ENCODE measurements at places on chromosomes 12 and 14.

DNA sequence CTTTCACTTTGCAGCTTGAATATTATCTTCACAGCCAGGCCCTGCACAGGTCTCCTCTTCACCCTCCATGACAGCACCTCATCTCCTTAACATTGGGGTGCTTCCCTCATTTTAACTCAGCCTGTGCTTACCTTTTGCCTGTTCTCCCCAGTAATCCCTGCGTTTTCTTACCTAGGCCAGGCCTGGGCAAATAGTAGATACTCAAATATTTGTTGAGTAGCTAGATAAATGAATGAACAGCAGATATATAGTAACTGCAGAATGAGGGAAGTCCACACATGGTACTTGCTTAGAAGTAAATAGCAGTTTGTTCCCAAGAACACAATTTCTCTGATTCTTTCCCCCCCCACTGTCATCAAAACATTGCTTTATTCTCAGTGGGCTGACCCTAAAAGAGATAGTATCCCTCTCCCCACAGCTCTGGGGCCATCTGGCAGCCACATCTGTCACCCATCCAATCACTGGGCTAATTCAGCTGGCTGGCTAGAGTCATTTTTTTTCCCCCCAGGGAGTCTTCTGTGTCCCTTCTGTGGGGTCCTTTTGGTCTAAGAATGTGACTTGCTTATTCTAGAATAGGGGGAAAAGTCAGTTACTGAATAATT is 43.2 kb downstream of the APPL2 start:
- no peak for DNase-seq

DNA sequence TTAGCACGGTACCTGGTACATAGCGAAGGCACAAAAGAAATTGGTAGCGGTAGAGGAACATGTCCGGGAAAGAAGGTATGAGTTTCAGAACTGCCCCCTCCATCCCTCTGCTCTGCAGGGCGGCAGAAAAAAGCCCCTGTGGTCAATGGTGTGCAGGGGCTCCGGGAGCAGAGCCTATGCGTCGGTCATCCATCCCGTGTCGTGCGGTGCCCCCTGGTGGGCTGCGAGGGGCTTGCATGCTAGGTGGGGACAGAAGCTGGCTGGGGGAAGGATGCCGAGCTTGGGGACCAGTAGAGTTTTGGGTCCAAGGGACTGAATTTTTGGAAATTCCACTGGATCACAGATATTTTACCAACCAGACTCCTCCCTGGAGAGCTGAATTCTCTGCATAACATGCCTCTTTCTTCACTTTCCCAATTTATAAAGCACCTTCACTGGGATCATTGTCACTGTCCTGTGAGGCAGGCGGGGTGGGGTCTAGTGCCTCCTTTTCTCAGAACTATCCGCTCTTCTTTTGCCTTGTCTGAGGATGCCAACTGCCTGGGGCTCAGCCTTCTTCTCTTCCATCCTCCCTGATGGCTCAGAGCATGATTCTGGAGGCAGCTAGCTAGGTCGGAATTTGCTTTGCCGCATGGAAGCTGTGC is 148.7 kb downstream of the SMOC1 start:
- DNase-seq: peak; percentile 40

- no peak for DNase-seq
Observed at GRCh38 chr12:76836633-76837032, 42.2 kb downstream of the CSRP2 start.

DNA sequence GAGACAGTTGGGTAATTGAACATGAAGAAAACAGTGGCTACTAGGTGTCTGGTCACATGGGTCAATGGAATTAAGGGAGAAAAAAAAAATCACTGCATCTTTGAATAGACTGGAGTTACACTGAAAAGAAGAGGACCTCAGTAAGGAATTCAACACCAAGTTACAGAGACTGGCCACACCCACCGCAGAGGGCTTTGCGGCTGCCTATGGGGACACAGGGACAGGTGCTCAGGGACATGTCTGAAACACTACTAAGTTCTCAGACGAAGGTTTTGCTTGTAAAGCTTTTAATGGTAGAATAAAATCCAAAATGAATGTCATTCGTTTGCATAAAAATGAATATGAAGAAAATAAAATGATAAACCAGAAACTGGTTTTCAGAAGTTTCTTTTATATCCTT is 93.8 kb downstream of the STXBP6 start:
- DNase-seq: no peak

DNA sequence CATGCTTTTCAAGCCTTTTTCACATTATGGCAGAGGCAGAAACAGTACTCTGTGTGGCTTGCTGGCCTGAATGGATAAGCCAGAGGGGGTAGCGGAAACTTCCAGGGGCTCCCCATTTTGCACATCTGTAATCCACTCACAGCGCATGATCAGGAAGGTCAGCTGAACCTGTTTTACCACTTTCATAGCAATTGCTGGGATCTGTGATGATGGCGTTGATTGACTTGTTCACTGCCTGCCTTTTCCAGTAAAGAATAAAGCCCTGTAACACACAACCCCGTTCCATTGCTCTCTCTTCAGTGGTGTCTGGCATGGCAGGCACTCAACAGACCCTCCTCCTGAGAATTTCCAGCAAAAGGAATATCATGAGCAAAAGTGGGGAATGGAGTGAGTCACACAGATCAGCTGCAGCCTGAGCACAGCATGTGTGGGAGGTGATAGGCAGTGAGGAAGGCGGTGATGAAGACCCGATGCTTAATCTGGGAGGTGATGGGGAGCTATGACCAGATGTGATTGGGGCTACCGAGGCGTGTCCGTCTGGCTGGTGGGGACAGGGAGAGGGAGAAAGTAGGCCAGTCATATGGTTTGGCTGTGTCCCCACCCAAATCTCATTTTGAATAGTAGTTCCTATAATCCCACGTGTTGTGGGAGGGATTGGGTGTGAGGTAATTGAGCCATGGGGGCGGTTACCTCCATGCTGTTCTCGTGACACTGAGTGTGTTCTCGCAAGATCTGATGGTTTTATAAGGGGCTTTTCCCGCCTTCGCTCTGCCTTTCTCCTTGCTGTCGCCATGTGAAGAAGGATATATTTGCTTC is 44.7 kb upstream of the CHST11 start:
- no peak for DNase-seq

- DNase-seq: no peak
Observed at GRCh38 chr14:67241411-67242167, at the start of gene PALS1. Gene PALS1 (plus strand): TSS chr14:67241435. CDS start chr14:67279171, 37,736 bp downstream.

DNA sequence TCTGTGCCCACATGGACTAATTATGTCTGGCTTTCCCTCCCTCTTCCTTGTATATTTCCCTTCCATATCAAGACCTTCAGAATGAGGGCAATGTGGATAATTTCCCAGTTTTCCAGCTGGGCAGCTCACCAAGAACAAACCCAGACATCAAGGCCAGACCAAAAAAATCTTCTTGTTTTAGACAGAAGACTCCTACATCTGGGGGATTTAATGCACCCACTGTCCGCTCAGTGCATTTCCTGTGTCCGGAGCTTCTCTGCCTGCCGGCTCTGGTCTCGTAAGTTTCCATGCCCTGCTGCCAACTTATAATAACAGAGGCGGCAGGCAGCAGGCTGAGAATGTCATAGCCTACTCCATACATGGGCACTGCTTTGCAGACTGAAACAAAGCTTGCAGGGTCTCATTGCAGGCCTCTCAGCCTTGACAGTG is 207.2 kb upstream of the BCL2L14 start:
- DNase-seq: no peak

DNA sequence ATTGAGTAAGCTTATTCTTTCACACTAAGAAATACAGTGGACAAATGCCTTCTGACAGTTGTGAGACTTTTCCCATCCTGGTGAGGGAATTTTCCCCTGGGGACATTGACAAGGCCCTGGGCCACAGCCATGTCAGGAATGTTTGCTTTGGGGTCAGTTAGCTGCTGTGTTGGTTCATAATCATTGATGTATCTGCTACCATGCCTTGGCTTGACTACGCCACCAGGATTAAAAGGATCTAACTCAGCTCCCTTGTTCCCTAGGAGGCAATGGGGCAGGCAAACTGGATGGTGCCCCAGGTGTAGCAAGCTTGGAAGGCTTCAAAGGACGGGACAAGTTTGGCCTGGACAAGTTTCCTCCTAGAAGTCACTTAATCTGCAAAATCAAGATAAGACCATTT is 3.1 kb upstream of the CCDC88C start:
- no peak for DNase-seq

DNA sequence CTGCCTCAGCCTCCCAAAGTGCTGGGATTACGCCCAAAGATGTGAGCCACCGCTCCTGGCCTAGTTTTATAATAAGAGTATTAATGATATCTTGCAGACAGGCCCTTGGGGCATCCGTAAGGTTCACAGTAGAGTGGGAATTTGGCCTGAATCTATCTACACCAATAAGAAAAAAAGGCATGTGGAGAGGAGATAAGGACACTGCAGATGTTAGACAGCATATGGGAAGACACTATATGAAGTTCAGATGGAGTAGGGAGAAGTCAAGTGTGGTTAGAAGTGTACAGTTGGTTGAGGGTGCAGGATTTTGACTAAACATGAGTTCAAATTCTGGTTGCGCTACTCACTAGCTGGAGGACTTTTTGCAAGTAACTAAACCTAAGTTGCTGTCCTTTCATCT is 8.5 kb upstream of the TTC8 start:
- DNase-seq: no peak

- DNase-seq: no peak
Observed at GRCh38 chr14:31941487-31941886, 135.6 kb upstream of the ARHGAP5 start.

DNA sequence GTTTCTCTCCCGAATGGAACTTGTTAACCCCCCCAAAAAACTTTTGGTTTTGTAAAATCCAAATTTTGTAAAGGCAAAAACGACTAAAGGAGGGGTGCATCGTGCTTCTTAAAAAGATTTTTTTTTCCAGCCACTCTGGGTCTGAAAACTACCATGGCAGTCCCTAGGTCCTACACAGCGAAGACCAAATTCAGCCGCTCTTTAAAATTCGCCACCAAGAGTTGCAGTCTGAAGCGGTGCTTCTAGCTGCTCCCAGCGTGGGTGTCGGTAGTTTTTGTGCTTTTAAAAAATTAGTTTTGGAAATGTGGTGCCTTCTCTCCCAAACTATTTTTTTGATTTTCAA is 873 bp upstream of the GSC start:
- DNase-seq: no peak

DNA sequence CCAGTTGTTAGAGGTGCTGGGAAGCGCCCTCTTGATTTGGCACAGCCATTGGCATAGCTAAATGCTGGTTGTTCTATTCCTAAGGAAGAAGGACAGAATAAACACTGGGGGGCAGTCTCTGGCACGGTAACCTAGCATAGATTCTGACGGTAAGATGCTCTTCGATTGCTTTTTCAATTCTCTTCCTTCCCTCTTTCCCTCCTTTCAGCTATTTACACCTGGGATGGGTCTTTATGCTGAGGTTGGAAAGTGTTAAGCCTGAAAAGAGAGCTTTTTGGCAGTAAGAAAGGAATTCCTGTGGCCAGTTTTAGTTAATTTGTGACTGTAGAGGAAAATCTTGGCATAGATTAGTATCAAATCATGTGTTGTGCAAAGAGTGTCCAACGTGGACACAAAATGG is 162.8 kb downstream of the SNAPC1 start:
- peak; percentile 40 for DNase-seq

- DNase-seq: no peak
Observed at GRCh38 chr12:54429014-54429471, 10.0 kb upstream of the ITGA5 start.

GRCh38 chr12:39620659-39621658 is 1.4 kb upstream of the ABCD2 start:
- no peak for DNase-seq

GRCh38 chr12:66776974-66777373 is 98.1 kb upstream of the GRIP1 start:
- DNase-seq: no peak

DNA sequence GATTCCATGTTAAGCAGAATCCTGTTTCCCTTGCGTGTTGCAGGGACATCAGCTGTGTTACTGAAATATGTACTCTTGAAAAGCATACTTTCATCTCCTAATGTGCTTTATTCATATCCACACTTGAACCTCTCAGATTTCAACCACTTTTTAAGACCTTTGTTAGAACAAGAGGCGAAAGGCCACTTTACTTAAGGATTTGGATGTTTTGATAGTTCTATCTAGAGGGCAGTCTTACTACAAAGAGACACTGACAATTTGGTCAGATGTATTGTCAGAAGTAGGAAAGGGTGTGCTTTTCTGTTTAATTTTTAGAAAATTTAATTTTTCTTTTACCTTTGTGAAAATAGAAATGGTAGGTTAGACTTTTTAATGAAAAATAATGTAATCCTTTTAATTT is 267.9 kb downstream of the TMTC2 start:
- no peak for DNase-seq

GRCh38 chr12:118537481-118537917 is 161.1 kb downstream of the SUDS3 start:
- peak; percentile 70 for DNase-seq
